K562 (cell line): ENCODE measurements at places on chromosomes 1 and 21. TPM values are rescaled to one million over a fixed set of nuclear protein-coding genes. Genes with fewer than 3 reads are reported as not detected.

The NIBAN1 gene
- polyA plus RNA-seq, result 12.4 and 16.2 TPM in 2 replicates

The CFHR2 gene
- not detected in 2 replicates for polyA plus RNA-seq

The RPAP2 gene
- polyA plus RNA-seq, result 16.0 and 16.9 TPM in 2 replicates

The TLR5 gene
- 2.9 and 3.2 TPM in 2 replicates for polyA plus RNA-seq

The LRRC71 gene
- 0.19 and 0.91 TPM in 2 replicates for polyA plus RNA-seq

The COL6A1 gene
- 0.50 and 0.76 TPM in 2 replicates for polyA plus RNA-seq

The COL16A1 gene
- polyA plus RNA-seq, result 0.11 TPM in 1 of 2 replicates, not detected in the other

The SLC19A2 gene
- polyA plus RNA-seq, result 19.2 and 19.4 TPM in 2 replicates

- no peaks in the 10 kb centered on the region for H3K36me3 ChIP-seq
- peaks cover 12% of the 10 kb centered on the region for H3K4me1 ChIP-seq
- DNase-seq, result no peak
- H3K4me3 ChIP-seq, result peak overlapping the region; percentile 41
- peaks cover 12% of the 10 kb centered on the region; the same call in 2 of the 3 replicates for H3K27me3 ChIP-seq
- no peak overlapping the region for H3K27ac ChIP-seq
Measured at GRCh38 chr1:115976921-115977498, 697 bp downstream of the SLC22A15 start.

GRCh38 chr1:169680377-169681019 is 30.9 kb downstream of the SELL start:
- no peaks in the 10 kb centered on the region for H3K4me1 ChIP-seq
- no peak for DNase-seq

- no peak for DNase-seq
- no peaks in the 10 kb centered on the region for H3K36me3 ChIP-seq
- no peaks in the 10 kb centered on the region; the same call in 2 of the 3 replicates for H3K4me1 ChIP-seq
- H3K27me3 ChIP-seq, result peaks cover 89% of the 10 kb centered on the region
Measured at GRCh38 chr1:6133146-6133895, 46.8 kb downstream of the CHD5 start.

- H3K4me1 ChIP-seq, result no peaks in the 10 kb centered on the region
- H3K27ac ChIP-seq, result no peak overlapping the region
- no peak for DNase-seq
- no peaks in the 10 kb centered on the region for H3K36me3 ChIP-seq
- no peak overlapping the region for H3K4me3 ChIP-seq
Measured at GRCh38 chr21:27838573-27838972, 871.7 kb upstream of the ADAMTS5 start.

- no peak overlapping the region for H3K4me3 ChIP-seq
- H3K36me3 ChIP-seq, result no peaks in the 10 kb centered on the region
- H3K27ac ChIP-seq, result no peak overlapping the region
- H3K4me1 ChIP-seq, result peaks cover 5% of the 10 kb centered on the region; the same call in 1 of the 3 replicates
Measured at GRCh38 chr1:61636376-61636775, 88.6 kb downstream of the TM2D1 start.

DNA sequence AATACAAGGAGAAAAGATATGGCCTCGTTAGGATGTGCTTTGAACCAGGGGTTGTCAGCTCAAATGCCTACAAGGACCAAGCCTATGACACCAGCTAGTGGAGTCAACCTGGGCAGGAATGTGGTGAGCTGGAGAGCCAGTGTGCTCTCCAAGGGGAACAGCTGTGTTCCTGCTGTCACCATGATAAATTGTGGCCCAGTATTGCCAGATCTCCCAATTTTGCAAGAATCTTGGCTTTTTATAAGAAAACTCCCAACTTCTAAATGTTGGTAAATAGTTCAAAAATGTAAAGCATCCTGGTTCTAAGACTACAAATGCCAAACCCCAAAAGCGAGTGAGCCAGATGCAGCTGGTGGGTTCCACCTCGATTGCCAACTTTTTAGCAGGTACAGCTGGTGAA is 391.1 kb downstream of the PLPP3 start:
- H3K27ac ChIP-seq, result no peak overlapping the region
- H3K36me3 ChIP-seq, result no peaks in the 10 kb centered on the region
- H3K4me1 ChIP-seq, result no peaks in the 10 kb centered on the region
- no peak for DNase-seq
- H3K4me3 ChIP-seq, result no peak overlapping the region

DNA sequence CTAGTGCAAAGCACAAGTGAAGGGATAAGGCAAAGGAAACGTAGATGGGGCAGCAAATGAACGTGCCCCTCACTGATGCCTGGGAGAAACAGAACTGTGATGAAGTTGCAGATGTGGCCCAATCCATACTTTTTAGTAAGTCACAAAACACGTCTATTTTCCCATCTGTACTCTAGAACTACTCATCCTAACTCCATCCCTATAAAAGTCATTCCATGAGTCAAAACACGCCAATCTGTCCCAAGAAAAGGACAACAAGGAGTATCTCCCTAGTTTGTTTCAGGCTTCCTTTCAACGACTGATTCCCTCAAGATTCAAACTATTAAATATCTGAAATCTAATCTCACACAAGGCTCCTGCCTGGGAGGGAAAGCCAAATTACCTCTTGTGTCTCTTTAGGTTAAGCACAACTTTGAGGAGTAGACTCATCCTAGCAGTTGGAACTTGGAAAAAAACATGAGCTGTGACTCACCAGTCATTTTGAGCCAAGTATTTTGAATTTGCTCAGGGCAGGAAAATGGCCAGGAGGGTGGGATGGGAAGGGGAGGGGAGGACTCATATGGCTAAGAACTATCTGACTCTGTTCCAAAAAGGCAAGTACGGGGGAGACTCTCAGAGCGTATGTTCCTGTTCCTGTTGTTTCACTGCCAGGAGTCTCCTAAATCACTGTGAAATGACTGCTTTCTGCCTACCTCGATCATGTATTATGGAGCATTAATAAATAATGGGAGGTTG is 214.5 kb upstream of the CAMK1G start:
- H3K27ac ChIP-seq, result no peak overlapping the region
- no peaks in the 10 kb centered on the region for H3K4me1 ChIP-seq
- no peaks in the 10 kb centered on the region for H3K36me3 ChIP-seq
- no peaks in the 10 kb centered on the region for H3K27me3 ChIP-seq
- H3K4me3 ChIP-seq, result no peak overlapping the region
- no peak for DNase-seq

GRCh38 chr1:181538836-181539235 is 55.5 kb downstream of the CACNA1E start:
- DNase-seq, result no peak
- H3K36me3 ChIP-seq, result no peaks in the 10 kb centered on the region
- no peaks in the 10 kb centered on the region for H3K27me3 ChIP-seq
- H3K4me1 ChIP-seq, result no peaks in the 10 kb centered on the region
- no peak overlapping the region for H3K4me3 ChIP-seq
- no peak overlapping the region for H3K27ac ChIP-seq

DNA sequence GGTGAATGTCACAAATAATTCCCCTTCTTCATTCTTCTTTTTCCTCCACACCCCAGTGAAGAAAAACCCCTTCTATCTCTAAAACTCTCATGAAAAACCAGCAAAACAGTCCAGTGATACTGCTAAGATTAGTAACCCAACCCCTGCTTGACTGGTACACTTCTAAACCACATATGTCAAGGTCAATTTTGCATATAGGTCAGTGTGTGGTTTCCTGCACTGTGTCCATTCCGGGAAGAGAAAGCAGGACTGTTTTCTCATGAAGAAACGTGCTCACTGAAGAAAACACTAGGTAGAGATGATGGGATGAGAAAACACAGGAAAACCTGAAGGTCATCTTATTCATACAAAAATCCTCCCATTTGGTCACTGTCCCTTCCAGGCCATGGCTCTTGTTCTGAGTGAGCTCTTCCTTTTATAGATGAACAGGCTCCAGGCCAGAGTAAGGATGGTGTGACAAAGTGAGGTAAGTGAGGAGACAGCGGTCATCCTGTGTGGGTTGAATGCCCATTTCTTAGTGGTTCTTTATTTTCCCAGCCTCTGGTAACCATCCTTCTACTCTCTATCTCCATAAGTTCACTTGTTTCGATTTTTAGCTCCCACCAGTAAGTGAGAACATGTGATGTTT is 122.7 kb downstream of the FASLG start:
- H3K36me3 ChIP-seq, result no peaks in the 10 kb centered on the region
- no peaks in the 10 kb centered on the region; the same call in 2 of the 3 replicates for H3K4me1 ChIP-seq
- no peaks in the 10 kb centered on the region for H3K27me3 ChIP-seq

DNA sequence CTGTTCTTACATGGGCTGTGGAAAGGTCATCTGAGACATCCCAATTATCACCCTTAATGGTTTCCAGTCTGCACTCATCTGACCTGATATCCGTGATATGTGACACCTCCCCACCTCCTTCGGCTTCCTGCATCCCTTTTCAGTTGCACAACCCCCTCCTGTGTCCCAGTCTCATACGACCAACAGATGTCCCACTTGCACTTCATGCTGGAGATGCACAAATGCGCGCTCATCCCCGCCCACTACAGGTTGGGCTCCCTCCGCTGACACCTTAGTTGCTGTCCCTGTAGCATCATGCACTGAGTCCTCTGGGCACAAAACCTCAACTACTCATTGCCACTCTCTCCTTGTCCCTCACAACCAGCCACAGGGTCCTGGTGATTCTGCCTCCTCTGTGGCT is 94.4 kb downstream of the MIS18A start:
- H3K4me3 ChIP-seq, result no peak overlapping the region
- H3K36me3 ChIP-seq, result no peaks in the 10 kb centered on the region
- no peaks in the 10 kb centered on the region for H3K4me1 ChIP-seq
- H3K27ac ChIP-seq, result no peak overlapping the region

DNA sequence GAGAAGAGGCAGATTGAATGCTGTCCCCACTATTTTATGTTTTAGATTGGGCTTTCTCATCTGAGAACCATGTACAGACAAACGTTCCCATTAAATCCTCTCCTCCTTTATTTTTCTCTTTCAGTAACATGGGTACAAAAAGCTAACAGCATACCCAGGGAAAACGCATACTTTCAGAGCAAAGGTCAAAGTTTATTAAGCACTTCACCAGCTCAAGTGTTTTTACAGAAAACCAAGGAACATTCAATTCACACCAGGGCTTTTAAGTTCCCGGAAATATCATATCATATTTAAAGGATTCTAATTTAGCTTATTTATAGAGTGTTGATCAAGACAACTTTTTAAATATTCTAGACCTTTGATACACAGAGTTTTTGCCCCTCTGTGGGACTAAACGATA is 271.5 kb upstream of the C1orf87 start:
- H3K27me3 ChIP-seq, result no peaks in the 10 kb centered on the region
- H3K4me3 ChIP-seq, result no peak overlapping the region
- no peak for DNase-seq

GRCh38 chr1:226976978-226977642 is 37.0 kb downstream of the COQ8A start:
- H3K36me3 ChIP-seq, result peaks cover 2% of the 10 kb centered on the region; the same call in 1 of the 3 replicates
- H3K27ac ChIP-seq, result no peak overlapping the region
- DNase-seq, result no peak
- no peaks in the 10 kb centered on the region for H3K4me1 ChIP-seq

DNA sequence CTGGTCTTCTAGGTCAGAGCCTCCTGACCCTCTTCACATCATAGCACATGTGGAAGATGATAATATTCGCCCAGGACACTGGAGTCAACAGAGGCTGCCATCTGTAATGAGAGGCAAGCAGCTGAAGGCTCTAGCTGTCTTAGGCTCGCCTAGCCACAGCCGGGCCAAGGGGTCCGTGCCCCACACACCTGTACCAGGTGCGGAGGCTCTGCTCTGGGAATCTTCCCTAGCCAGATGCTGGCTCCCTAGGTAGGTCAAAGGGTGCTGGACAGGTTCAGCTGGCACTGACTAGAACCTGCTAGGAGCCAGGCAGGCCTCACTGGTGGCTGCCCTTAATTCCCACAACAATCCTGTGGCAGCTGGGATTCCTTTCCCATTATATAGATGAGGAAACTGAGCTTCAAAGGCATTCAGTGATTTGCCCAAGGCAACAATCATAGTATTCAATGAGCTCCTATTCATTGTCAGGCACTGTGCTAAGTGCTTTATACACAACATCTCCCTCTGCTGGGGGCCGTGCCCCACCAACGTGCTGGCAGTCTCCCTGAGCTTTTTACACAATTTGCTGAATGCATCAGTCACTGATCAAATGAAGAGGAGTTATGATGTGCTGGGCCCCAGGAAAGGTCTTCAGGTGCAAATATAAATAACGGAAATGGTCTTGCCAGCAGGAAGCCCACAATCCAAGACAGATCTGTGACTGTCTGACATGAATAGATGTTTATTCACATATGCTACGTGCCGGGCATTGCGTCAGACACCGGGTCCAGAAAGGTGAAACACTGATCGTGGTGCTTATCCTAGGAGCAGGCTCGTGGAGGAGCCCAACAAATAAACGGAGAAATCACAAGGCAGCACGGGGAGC is 58.0 kb downstream of the DDX20 start:
- H3K36me3 ChIP-seq, result no peaks in the 10 kb centered on the region
- H3K27me3 ChIP-seq, result peaks cover 63% of the 10 kb centered on the region
- no peak overlapping the region for H3K27ac ChIP-seq
- 0 out of 3 replicates have a peak, but pooled peaks cover 3% of the 10 kb centered on the region for H3K4me1 ChIP-seq
- H3K4me3 ChIP-seq, result no peak overlapping the region

DNA sequence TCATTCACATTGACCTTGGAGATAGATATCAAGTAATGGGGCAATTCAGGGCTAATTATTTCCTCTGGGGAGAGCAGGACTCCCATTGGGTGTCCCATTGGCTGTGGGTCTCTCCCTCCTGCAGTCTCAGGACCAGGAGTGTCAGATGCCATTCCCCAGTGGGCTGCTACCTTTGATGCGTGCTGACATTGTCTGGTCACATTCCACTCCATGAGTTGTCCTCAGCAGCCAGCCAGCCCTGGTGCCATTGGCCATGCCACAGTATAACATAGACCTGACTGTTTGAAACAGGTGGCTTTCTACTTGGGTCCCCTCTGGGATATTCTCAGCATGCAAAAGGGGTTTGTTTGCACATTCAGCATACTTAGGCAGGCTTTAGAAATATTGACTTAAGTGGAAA is 118.5 kb downstream of the MRPS6 start:
- no peak overlapping the region for H3K4me3 ChIP-seq
- H3K27me3 ChIP-seq, result no peaks in the 10 kb centered on the region
- no peak for DNase-seq
- H3K27ac ChIP-seq, result no peak overlapping the region
- peaks cover 23% of the 10 kb centered on the region for H3K4me1 ChIP-seq

DNA sequence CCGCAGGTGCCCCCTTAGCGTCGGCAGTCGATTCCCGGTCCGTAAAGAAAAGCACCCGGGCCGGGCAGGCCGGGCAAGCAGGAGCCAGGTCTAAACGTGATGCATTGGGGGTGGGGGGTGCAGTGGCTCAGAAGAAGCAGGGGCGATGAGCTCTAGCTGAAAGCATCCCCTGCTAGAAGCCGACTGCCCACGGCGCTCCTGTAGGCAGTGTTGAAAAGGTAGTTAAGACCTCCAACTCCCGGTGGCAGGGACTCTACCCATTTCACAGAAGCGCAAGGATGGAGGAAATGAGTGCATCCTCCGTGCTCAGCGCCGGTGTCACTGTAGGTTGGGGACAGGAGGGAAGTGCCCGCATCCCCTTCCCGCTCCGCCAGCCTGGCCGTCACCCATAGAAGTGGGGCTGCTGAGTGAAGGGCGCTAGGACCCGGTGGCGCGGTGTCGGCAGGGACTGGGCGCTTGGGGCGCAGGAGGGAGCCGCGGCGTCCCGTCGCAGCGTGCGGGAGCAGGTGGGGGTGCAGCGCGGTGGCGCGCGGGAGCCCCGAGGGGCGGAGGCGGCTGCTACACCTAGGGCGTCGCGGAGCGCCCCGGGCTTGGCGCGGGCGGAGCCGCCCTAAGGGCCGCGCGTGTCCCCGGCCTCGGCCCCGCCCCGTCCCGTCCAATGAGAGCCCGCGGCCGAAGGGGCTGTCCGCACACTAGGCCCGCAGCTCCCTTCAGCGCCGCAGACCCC is at the start of gene WNT2B:
Gene WNT2B (plus strand): TSS at position 688 of the 727 bp plus-strand sequence. CDS start 298 bp downstream, outside the sequence.
- DNase-seq, result peak; percentile 41
- peaks cover 77% of the 10 kb centered on the region for H3K27me3 ChIP-seq
- no peak within 1 kb of the TSS for H3K27ac ChIP-seq
- H3K4me3 ChIP-seq, result peak within 1 kb of the TSS; percentile 23; the same call in 1 of the 2 replicates
- no peaks in the 10 kb centered on the region for H3K36me3 ChIP-seq

GRCh38 chr21:45821998-45822397 is 159.6 kb upstream of the COL6A1 start:
- H3K4me1 ChIP-seq, result no peaks in the 10 kb centered on the region
- no peak overlapping the region for H3K4me3 ChIP-seq
- no peak overlapping the region for H3K27ac ChIP-seq
- no peak for DNase-seq
- H3K27me3 ChIP-seq, result peaks cover 40% of the 10 kb centered on the region
- H3K36me3 ChIP-seq, result no peaks in the 10 kb centered on the region
